Retina (tissue), 1 donor: ENCODE measurements at places on chromosomes 12 and 14.

DNA sequence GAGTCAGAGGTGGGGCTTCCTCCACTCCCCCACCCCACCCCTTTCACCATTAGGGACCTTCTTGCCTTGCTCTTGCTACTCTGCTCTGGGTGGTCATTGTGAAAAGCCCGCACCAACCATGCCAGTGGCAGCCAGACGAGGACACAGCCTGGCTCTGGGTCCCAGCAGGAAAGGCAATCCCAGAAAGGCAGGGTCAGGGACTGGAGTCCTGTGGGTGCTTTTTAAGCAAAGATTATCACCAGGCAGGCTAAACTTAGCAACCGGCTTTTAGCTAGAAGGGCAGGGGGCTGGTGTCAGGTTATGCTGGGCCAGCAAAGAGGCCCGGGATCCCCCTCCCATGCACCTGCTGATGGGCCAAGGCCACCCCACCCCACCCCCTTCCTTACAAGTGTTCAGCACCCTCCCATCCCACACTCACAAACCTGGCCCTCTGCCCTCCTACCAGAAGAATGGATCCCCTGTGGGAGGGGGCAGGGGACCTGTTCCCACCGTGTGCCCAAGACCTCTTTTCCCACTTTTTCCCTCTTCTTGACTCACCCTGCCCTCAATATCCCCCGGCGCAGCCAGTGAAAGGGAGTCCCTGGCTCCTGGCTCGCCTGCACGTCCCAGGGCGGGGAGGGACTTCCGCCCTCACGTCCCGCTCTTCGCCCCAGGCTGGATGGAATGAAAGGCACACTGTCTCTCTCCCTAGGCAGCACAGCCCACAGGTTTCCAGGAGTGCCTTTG lies 1.2 kb upstream of the GAPDH start:
- DNase-seq = no peak

- DNase-seq = no peak
Measured at GRCh38 chr14:32038876-32039275, 38.2 kb upstream of the ARHGAP5 start.

GRCh38 chr14:81323093-81323492 lies 77.0 kb downstream of the STON2 start:
- no peak for DNase-seq

DNA sequence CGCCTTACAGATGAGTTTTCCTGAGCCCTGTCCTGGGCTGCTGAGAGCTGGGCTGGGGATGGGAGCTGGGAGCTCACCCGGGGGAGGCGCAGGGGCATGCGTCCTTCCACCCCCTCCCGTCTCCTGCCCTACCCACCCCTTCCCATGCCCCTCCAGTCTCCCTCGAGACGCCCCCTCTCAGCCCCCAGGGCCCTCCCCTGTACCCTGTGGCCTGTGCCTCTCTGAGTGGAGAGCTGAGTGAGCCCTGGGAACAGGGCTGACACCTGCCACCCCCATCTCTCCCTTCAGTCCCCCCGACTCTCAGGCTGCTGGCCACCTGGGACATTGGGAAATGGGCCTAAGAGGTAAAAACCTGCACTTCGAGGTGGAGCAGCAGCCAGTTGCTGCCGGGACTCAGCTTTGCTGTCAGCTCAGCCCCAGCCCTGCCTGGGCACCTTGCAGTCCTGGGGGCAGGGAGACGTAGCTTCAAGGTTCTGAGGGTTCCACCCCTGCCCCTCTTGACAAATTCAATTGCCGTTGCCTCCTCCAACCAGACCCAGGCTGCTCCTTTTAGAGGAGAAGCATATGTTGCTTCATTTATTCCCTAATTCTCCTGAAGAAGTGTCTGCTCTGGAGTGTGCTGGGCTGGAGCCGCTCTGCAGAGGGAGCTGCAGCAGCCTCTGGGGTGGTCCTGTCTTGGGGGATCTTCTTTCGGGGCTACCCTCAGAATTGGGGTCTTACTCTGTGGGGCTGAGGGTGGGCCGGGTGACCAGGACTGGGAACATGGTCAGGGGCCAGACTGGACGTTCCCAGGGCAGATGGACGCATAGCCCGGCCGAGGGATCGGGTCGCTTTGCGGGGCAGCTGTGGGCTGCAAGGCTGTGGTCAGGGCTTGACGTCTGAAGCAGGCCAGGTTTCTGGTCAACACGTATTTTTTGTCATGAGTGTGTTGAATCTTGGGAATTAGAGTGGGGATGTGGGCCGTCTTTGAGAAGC lies 141.4 kb downstream of the ADGRD1 start:
- DNase-seq = no peak

DNA sequence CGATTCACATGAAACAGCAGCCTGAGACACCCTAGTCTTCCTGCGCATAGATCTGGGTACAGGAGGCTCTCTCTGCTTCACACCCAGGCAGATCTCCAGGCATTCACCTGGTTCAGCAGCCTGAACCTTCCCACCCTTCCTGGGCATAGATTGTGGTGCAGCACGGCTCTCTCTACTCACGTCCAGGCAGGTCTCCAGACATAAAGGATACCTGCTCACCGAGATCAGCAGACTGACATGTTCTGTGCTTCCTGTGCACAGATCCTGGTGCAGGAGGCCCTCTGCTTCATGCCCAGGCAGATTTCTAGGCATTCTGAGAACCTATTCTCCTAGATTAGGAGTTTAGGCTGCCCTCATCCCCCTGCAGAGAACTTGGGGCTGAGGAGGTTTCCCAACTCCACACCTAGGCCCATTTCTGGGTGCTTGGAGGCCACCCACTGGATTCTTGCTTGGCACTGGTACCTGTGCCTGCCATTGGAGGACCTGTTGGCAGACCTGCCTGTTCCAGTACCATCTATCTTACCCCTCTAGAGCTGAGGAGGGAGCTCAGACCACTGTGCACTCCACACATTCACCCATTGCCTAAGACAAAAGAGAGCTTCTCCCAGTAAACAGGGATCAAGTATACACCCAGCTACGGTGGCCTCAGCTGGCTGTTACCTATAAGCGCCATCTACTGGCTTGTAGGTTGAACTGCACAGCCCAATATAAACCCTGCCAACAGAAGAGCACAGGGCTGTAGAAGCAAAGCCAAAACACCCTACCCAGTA lies 28.0 kb upstream of the GARIN6 start:
- no peak for DNase-seq
